Cardiac muscle cell (in vitro differentiated cells and primary cell): ENCODE measurements at places on chromosomes 3 and 15. TPM values are rescaled to one million over a fixed set of nuclear protein-coding genes. Genes with fewer than 3 reads are reported as not detected.

Gene FAH
- 18.2 and 25.5 TPM in 2 replicates for total RNA-seq

DNA sequence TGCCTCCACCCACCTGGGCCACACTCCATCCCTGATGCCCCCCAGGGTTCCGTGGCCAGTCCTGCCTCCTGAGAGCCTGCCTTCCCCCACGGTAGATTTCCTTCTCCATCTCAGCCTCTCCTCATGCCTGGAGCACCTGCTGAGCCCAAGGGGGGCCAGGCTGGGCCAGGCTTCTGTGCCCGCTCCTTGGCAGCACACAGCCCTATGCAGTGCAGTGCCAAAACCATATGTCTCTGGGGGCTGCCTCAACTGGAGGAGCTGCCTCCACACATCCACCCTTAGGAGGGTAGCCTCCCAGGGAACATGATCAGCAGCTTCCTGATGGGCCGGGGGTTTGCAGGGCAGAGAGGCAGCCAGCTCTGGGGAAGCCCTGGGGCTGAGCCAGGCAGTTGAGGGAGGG is 24.6 kb upstream of the GATA2 start:
- DNase-seq = no peak

- DNase-seq = no peak
Observed at GRCh38 chr3:32323604-32324003, 68.0 kb upstream of the CMTM7 start.

GRCh38 chr15:67809866-67810265 is 15.4 kb upstream of the SKOR1 start:
- DNase-seq = no peak

GRCh38 chr3:87247430-87247773 is 20.3 kb downstream of the CHMP2B start:
- DNase-seq = peak; percentile 8

Gene SIDT1
- 0.18 TPM in 1 of 2 replicates, not detected in the other for total RNA-seq

DNA sequence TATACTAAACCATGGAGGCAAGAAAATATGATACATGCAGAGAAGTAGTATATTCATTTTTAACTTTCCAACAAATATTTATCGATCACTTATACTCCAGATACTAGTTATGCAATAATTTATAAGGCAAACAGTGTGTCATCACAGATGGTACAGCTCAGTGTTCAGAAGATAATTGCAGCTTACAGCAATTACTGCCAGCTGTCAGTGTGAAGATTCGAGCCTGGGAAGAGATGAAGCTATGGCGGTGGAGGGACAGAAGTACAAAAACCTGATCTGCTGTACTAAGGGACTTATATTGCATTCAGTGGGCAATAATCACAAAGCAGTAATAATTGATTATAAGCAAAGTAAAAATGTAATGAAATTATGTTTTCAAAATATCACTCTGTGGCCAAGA is 170.6 kb upstream of the EPHA3 start:
- no peak for DNase-seq

GRCh38 chr3:143536817-143537535 is 311.3 kb downstream of the SLC9A9 start:
- DNase-seq = no peak
